ELR (cell line): ENCODE measurements at places on chromosomes 11 and 22.
A peak's percentile ranks its signal among the peaks of the same experiment; 100 is the strongest.

DNA sequence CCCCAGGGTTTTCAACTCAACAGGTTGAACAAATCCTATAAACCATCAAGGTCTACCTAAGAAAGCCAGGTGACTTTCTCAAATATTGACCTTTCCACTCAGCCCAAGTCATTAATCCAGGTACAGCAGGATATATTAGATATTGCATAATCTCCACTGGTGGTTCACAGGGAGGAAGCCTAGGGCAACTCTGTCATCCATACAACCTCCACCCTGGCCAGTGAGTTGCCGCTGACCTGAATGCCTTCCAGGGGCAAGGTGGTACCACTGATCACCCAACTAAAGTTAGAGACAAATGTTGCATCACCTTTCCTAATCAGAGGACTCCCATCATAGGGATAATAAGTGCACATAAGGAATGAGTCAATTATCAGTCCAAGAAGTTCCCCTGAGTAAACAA is 22.9 kb downstream of the GUCD1 start:
- no peak for DNase-seq

DNA sequence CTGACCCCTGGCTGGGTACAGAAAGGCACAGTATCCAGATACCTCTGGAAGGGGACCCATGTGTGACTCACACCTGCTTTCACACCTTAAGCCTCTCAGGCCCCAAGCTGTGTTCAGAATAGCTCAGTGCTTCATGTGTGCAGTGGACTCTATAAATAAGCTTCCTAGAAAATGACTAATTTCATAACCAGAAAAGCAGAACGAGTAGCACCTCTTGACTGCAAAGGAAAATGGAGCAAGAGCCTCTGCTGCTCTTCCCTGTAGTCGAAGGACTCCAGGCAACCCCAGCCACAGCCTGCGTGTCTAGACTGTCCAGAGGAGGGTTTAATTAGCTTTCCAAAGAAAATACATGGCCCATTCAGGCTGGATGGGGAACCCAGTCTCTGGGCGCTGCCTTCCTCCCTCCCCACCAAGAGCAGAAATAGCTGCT is 23.1 kb downstream of the PTPN5 start:
- DNase-seq = no peak

DNA sequence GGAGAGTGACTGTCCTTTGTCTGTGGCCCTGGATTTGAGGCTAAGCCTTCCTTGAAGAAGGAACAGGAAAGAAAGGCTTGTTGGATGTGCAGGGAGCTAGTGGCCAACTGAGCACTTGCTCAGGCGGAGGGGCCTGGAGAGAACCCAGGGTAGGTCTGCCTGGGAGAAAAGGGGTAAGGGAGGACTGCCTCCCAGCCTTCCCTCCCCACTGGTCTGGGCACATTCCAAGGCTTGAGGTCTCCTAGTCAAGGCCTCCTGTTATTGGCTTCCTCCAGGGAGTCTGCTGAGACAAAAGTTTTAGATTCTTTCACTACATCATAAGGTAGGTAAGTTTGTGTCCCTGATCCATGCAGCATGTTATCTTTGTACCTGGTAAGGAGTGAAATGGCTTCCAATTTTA is 15.2 kb downstream of the KCNQ1OT1 start:
- DNase-seq = no peak

DNA sequence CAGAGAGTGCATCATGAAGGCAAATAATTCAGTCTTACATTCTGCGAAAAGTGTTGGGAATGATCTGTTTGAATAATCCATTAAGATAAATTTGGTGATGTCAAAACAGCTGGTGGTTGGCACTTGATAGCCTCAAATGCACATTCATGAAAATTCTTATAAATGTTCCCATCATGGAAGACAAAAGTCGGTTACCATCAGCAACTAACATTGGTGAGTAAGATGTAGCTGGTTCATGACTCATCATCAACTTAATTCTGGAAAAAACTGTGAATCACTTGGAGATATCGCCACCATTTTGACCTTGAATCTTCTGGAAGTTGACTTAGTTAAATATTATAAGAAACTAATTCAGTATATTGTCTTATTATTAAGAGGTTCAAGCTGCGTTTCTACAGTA is 11.2 kb downstream of the CRYBB1 start:
- DNase-seq = peak; percentile 88

GRCh38 chr22:20777420-20778177 is 3.7 kb downstream of the SERPIND1 start:
- DNase-seq = peak; percentile 89

DNA sequence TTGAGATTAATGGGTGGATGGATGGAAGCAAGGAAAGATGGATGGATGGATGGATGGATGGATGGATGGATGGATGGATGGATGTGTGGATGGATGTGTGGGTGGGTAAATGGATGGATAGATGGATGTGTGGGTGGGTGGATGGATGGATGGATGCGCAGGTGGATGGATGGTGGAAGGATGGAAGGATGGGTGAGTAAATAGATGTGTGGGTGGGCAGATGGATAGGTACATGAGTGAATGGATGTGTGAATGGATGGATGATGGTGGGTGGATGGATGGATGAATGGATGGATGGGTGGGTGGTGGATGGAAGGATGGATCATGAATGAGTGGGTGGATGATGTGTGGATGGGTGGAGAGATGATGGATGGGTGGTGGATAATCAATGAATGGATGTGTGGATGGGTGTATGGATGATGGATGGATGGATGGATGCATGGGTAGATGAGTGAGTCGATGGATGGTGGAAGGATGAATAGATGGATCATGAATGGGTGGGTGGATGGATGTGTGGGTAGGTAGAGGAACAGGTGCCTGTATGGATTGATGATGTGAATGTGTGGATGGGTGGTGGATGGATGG is 375.2 kb downstream of the BRD1 start:
- DNase-seq = no peak

DNA sequence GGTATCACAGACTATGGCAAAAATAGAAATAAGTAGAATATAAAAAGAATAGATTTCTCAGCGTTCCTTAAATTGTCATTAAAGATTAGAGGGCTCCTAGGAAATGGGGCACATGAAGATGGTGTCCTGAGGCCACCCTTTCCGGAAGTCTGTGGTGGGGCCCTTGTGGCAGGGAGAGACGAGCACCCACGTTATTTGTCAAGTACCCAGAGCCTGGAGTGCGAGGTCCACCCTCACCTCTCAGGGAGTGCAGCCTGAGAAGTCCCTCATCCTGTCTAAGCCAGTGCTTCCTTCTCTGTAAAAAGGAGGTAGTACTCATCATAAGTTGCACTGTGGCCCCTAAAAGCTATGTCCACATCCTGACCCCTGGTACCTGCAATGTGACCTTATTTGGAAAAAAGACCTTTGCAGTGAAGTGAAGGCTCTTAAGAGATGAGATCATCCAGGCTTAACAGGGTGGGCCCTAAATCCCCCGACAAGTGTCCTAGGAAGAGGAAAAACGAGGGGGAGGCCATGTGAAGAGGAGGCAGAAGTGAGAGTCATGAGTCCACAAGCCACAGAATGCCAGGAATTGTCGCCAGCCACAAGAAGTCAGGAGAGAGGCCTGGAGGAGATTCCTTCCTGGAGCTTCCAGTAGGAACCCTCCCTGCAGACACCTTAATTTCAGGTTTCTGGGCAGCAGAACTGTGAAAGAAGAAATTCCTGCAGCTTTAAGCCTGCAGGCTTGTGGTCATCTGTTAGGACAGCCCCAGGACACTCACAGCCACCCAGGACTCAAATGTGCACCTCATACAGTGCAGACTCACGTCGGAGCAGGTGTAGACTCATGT is 76.8 kb upstream of the CCND1 start:
- DNase-seq = peak; percentile 54

DNA sequence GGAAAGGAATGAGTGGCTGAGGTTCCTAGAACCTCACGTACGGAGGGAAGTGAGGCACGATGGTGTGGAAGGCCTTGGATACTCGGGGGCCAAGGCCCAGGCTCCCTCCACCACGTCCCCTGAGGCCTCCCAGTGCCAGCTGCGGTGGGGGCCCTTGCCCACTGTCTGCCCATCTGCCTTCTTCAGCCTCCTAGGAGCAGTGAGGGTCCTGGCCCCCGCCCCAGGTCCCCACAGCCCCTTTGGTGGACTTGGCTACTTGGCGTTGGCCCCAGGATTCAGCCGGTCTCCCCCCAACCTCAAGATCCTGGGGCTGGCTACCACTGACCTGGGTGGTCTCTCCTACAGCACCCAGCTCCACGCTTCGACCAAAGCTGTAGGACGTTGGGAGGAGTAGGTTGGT is 373.6 kb downstream of the TBC1D22A start:
- DNase-seq = no peak

- no peak for DNase-seq
These were observed 359.5 kb downstream of the INSC start for GRCh38 chr11:15473954-15474837.

- DNase-seq = no peak
These were observed 1.8 kb downstream of the VSIG10L2 start for GRCh38 chr11:125947419-125948277.

GRCh38 chr11:79342686-79343085 is 98.1 kb downstream of the TENM4 start:
- no peak for DNase-seq

- no peak for DNase-seq
These were observed 59.5 kb downstream of the TNRC6B start for GRCh38 chr22:40237241-40237640.

DNA sequence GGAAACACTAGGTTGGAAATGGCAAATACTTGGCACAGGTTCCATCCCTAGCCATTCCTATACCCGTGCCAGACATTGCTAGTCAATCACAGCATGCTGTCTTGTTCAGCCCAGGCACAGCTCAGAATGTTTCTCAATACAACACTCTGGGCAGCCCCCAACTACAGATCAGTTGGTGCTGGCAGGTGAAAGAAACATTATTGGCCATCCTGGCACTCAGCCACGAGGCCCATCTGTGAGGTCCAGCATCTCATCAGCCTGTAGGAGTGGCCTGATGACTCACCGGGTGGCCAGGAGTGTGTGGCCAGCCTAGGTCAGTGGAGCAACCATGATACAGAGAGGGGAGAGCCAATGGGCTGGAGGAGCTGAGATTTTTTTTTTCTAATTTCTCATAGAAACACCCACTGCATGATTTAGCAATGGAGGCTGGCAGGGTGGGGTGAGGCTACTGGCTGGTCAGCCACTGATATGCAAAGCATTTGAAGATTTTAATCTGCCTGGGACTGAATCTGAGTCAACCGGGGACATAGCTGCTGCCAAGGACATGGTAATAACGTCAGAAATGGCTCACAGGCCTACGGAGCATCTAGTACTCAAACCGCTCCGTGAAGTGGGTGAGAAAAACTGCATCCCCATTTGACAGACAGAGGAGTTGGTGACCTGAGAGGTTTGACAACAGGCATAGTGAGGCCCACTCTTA is 5.4 kb downstream of the MYO18B start:
- peak; percentile 97 for DNase-seq

- peak; percentile 64 for DNase-seq
These were observed 27.8 kb downstream of the WEE1 start for GRCh38 chr11:9601037-9601875.

- DNase-seq = peak; percentile 46
These were observed 22.5 kb downstream of the CAVIN3 start for GRCh38 chr11:6297831-6298230.

DNA sequence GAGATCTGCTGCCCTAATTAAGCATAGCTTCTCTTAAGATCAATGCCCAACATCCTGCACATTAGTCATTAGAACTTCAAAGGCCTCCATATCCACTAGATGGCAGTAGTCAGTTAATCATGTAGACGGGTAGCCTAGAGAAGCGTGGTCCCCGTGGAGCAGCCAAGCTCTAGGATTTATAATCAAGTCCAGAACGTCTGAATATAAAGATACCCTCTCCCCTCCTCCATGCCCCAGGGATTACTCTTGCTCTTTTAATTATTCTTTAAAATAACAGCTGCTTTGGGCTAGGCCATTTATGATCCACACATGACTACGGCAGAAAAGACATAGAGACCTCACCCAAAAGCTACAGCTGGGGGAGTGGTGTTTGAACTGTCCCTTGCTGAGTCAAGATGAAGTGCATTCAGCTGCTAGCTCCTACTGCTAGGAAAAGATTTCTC is 327.6 kb upstream of the PLET1 start:
- peak; percentile 84 for DNase-seq
